Ascending aorta (tissue), 2 donors: ENCODE measurements at places on chromosomes 12 and 14.

GRCh38 chr12:65963862-65964240 is 139.6 kb downstream of the HMGA2 start:
- DNase-seq = no peak

GRCh38 chr12:75665216-75665615 is 153.8 kb upstream of the KRR1 start:
- DNase-seq = no peak

GRCh38 chr12:104475271-104475670 is 18.5 kb downstream of the CHST11 start:
- no peak for DNase-seq

GRCh38 chr12:132456944-132457495 is 32.9 kb upstream of the FBRSL1 start:
- DNase-seq = no peak

DNA sequence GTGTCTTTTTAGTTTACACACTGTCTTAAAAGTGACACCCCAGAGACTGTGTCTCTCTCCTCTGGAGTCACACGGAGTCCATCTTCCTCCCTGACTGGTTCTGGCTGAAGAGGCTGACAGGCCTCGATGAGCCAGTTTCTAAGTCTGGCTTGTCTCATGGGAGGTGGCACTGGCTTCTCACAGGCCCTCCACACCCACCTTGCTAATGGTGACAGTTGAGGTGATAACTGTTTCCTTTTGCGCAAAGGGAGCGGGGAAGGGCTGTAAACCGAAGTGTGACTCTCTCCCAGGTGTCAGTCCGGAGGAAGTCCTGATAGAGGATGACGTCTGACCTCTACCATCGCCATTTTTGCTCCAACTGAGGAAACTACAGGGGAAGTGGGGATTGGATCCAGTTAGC is 30.2 kb downstream of the KCTD10 start:
- DNase-seq = no peak

DNA sequence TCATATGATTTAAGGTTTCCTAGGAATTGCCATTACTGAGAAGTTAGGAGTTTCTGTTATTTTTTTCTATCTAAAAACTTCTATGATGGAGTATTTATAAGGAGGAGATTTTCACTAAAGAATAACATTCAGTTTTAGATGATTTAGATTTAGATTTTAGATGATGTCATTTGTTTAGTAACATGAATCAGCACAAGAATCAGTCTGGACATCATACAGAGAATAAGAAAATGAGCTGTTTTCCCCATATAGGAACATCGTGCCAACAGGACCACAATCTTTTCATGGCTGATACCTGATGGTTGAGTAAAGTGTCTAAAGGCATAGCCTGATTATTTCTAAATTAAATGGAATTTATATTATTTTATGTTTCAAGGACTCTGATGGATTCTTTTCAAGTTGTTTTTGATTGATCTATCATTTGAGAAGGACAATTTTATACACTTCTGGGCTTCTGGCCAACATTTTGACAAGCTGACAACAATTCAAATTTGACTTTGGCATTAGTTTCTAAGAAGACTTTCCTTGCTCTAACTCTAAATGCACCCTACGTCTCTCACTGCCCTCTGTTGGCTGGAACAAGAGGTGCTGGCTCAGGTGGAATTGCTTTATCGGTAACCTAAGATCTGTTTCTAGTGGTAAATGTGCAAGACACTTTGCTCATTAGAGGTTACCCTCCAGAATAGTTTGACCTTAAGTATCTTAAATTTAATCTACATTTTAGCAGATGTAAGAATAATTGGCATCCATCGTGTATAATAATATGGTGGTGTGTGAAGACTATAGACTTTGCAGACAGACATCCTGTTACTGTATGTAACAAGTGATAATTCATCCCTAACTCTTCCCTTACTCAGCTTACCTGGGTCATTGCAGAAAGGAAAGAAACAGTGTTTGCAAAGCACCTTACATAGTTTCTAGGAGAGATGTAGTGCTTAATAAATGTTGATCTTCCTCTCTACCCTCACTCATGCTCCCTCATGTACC is 42.8 kb upstream of the CPSF6 start:
- DNase-seq = no peak

GRCh38 chr12:100984796-100985195 is 190.2 kb downstream of the ANO4 start:
- DNase-seq = no peak

- no peak for DNase-seq
Observed at GRCh38 chr12:48040354-48040753, 36.1 kb upstream of the COL2A1 start.

DNA sequence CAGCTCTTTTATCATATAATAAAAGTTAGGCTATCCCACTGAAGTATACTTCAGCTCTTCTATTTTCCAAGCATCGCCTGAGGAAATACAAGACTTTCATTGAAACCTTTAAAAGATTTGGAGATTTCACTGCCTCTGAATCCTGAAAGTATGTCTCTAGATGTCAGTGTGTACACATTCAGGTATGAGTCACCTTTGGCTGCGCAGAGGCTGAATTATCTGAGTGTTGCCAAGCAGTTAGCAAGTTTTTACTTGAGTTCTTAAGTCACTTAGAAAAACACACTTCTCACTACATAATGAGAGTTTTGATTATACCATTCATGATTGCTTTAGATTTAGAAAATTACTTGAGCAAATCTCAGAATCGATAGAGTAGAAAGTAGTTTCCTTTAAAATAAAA is 210.3 kb downstream of the TMTC2 start:
- DNase-seq = no peak

DNA sequence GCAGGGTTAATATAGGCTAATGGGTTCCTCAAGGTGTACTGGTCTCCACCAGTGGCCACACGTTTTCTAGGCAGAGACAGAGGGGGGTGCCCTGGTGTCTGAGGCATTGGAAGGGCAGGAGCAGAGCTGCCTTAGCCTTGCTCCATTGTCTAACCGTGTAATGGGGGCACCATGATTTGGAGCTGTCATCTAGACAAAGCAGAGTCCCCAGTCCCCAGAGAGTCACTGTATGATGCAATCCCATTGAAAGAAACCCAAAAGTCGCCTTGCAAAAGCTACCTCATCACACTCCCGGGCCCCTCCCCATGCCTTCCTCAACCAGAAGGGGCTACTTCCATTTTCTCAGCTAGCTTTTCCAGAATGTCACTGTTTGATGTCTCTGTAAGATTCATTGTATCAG is 487.1 kb downstream of the AACS start:
- no peak for DNase-seq

- DNase-seq = no peak
Observed at GRCh38 chr14:92943855-92944570, 21.1 kb downstream of the CHGA start.

- DNase-seq = no peak
Observed at GRCh38 chr12:131221061-131221956, 267.6 kb downstream of the ADGRD1 start.

- no peak for DNase-seq
Observed at GRCh38 chr12:115709540-115710011, 567.9 kb downstream of the MED13L start.

DNA sequence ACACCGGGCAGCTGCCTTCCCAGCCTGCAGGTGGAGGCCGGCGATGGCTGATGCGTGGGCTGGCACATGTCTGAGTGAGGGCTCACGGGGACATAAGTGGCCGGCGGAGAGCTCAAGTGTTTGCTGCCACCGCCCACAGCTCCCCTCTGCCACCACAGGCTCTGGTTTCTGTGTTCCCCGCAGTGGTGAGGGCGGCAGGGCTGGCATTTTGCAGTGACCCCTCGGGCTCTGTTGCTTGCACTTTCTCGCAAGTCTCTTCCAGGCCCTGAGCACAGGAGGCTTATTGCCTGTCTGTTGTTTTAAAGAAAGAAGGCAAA is 271.0 kb upstream of the RTL1 start:
- no peak for DNase-seq

DNA sequence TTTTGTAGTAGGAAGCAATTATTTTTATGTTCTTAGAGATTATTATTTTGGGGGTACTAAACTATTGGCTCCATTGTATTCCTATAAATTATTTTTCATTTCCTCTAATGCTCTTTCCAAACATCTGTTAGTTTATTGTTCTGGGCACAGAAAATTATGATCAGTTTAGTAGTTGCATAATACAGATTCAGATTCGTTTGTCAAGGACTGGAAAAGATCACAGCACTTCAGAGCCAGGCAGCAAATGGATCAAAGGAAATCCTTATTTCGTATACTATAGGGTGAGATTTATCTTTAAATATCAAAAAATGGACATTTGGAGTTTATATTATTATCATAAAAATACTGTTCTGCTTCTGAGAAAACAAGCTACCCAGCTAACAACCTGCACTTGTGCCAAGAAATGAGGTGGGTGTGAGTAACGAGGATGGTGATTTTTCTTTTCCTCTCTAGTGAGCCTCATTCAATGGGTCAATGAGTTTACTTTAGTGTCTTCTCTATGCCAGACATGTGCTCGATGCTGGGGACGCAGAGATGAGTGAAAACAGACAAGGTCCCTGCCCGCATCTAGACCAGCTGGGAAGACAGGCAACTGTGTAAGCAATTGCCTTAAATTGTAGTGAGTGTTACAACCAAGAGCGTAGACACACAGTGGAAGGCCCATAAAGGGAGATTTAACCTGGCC is 208.6 kb upstream of the PLXNC1 start:
- DNase-seq = no peak

- DNase-seq = no peak
Observed at GRCh38 chr12:25072906-25073650, 121.9 kb downstream of the DNAI7 start.

- DNase-seq = no peak
Observed at GRCh38 chr14:81511111-81511904, 22.3 kb downstream of the SEL1L start.

DNA sequence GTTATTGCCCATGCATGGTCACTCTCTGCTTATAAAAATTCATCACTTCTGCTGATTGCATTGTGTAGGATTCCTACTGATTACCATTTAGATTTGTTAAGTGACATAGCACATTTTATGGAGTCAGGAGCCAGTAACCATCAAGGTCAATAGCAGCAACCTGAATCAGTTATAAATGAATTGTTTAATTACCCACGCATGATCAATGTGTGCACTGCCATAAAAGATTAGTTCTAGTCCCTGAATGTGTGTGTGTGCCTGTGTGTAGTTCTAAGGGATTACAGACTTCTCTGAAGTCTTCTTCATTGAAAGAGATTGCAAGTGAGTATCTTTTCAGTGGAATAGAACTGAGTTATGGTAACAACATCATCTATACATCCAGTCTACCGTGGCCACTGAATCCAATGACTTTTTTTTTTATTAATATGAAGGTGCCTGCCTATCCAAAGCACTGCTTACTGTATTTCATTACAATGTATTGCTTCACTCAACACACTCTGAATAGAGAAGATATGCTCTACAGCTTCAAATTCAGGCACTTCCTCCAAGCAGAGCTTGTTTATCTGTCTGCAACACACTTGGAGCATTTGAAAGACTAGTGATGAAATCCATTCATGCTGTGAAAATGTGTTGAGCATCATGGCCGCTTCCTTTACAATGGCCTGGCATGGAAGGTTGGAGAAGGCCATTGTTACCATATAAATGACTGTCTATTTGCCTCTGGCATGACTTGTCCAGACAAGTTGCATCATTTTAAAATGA is 381.7 kb downstream of the DIO2 start:
- DNase-seq = no peak

GRCh38 chr14:81737938-81738337 is 204.3 kb upstream of the SEL1L start:
- DNase-seq = no peak

- no peak for DNase-seq
Observed at GRCh38 chr12:65800937-65801336, 23.3 kb upstream of the HMGA2 start.

DNA sequence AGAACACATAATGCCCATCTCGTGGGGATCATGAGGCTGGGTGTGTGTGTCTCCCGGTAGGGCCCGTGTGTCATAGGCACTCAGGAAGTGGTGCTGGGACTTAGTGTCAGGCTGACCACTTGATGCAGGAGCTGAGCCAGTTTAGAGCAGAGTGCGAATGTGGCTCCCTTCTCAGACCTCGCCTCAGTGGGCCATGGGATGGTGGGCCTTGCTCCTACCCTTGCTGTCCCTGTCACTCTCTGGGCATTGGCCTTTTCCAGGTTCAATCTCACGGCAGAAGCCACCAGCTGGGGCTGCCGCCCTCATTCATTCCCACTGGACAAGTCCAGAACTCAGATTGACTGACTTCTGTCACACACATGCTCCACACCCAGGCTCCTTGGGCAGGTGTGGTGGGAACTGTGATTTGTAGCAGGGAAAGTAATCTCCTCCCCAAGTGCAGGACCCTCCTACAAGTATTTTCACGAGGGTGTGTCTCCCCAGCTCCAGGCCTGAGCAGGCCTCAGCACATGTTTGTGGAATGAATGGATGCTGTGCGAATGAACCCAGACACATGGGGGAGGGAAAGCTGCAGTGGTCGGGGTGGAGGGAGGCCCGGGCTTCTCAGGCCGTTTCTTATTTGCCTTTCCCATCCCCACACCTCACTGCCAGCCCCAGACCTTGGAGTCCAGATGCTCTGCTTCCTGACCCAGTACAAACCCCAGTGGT is 54.9 kb downstream of the BEGAIN start:
- DNase-seq = peak; percentile 59
